ENCODE measurements at places on chromosomes 16 and 17.

GRCh38 chr16:69490707-69491324, 66.4 kb downstream of the CYB5B start:
- DNase-seq = no peak

DNA sequence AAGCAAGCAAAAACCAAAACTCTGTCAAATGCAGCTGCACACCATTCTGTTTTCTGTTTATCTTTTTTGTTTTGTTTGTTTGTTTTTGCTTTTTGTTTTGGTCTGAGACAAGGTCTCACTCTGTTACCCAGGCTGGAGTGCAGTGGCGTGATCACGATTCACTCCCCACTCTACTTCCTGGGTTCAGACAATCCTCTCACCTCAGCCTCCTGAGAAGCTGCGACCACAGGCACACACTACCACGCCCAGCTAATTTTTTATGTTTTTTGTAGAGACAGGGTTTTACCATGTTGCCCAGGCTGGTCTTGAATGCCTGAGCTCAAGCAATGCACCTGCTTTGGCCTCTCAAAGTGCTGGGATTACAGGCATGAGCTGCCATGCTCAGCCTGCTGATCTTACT, 19.3 kb upstream of the SLFN13 start:
- DNase-seq = no peak

GRCh38 chr17:16298140-16298662, 55.1 kb downstream of the CENPV start:
- DNase-seq = peak; percentile 15

DNA sequence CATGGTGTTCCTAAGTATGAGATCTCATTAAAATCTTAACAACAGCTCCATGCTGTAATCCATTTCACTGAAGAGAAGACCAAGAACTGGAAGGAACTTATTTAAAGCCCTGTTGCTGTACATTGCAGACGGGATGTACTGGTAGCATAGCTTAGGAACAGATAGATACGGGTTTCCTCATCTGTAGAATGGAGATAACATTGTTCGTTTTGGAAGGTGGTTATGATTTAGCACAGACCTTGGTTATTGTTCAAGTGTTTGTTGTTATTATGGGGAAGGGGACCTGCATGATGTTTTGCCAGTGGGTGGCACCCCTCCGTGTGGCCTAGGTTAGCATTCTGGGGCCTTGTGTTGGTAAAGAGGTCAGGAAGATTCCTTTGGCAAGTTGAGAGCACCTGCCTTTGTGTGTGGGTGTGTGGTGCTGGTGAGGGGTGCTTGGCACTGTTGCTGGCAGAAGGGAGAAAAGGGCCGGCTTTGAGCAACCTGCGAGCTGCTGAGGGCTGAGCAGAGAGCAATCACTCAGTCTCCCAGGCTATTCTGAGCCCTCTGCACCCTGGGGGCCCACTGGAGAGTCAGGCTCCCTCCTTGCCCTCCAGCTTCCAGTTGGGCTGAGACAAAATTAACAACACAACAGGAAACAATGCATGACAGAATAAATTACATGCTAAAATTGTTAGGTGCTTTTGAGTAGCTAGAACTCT, 2.3 kb downstream of the TAOK2 start:
- DNase-seq = no peak

- no peak for DNase-seq
These were observed 39.2 kb upstream of the CBX4 start for GRCh38 chr17:79878329-79878947.

DNA sequence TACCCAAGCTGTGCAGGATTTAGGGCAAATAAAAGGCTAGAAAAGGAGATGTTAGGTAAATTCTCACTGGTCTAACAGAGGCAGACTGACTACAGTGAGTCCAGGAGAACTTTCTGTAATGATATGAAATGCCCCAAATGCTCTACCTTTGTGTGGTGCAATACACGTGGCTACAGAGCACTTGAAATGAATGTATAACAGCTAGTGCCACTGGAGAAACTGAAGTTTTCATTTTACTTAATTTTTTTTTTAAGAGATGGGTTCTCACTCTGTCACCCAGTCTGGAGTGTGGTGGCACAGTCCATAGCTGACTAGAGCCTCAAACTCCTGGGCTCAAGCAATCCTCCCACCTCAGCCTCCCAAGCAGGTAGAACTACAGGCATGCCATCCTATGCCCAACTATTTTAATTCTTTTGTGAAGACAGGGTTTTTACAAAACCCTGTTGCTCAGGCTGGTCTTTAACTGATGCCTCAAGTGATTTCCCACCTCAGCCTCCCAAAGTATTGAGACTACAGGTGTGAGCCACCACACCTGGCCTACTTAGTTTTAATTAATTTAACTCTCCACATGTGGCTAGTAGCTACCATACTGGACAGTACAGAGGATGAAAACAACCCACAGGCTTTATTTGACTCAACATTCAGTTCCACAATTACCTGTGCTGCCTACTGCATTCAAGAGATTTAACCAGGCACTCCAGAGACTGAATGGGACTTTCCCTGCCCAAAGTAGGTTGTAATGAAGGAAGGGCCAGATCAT, 84.8 kb upstream of the PLEKHM1 start:
- no peak for DNase-seq

DNA sequence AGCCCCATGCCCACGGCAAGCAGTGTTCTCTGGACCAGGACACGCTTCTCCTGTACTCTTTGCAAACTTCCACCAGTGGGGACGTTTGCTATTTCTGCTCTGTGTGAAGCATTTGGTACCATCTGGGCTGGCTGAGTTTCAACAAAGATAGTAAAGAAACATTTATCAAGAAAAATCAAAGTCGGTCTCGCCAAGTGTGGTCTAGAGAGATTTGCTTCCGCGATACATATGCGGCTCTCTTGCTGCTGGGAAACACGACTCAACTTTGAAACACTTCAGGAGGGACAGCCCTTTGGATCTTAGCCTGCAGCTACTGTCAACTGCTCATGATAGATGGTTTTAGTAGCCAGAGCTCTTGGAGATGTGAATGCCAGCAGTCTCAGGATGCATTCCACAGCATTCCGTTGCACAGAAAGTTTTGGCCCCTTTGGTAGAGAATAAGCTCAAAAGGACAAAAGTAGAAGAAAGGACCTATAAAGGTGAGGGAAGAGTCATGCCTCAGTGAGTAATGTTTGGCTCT, 168.2 kb upstream of the CACNG3 start:
- DNase-seq = no peak

DNA sequence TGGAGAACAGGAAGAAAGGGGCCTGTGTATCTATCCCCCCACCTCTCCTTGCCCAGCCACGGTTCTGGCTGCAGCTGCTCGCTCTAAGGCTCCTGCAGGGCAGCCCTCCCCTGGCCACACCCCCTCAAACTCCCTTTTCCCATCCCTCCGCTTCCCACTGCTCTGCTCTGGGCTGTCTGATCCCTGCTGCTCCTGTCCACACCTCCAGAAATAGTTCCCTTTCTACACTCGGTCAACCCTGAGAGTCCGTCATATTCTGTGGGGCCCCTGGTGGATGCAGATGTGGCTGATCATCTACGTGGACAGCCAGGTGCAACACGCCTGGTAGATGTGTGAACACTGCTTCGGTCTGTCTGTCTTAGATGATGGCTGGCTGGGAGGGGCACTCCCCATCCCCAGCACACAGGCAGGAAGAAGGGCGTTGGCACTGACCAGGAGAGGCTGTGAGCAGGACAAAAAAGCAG, 19.3 kb upstream of the KRT19 start:
- no peak for DNase-seq

- no peak for DNase-seq
These were observed 19.1 kb downstream of the GSPT1 start for GRCh38 chr16:11896486-11897176.

GRCh38 chr16:19901164-19901563, 16.5 kb upstream of the GPRC5B start:
- no peak for DNase-seq

- peak; percentile 55 for DNase-seq
These were observed 3.5 kb downstream of the ZBTB4 start for GRCh38 chr17:7475764-7476422.

GRCh38 chr16:67702130-67702529, 17.0 kb downstream of the GFOD2 start:
- no peak for DNase-seq

DNA sequence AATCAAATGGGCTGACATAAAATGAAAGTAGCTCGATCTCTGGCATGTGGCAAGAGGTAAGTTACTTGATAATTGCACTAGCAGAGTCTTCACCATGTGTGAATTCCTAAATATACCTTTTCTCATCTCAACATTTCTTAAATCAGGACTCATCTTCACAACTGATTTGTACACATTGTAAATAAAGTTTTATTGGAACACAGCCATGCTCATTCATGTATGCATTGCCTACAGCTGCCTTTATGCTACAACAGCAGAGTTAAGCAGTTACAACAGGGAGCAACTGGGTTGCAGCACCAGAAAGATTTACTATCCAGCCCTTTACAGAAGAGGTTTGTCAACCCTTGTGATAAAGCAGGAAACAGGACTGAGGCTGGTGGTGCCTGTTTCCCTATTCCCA, 48.1 kb downstream of the ARHGAP17 start:
- no peak for DNase-seq

DNA sequence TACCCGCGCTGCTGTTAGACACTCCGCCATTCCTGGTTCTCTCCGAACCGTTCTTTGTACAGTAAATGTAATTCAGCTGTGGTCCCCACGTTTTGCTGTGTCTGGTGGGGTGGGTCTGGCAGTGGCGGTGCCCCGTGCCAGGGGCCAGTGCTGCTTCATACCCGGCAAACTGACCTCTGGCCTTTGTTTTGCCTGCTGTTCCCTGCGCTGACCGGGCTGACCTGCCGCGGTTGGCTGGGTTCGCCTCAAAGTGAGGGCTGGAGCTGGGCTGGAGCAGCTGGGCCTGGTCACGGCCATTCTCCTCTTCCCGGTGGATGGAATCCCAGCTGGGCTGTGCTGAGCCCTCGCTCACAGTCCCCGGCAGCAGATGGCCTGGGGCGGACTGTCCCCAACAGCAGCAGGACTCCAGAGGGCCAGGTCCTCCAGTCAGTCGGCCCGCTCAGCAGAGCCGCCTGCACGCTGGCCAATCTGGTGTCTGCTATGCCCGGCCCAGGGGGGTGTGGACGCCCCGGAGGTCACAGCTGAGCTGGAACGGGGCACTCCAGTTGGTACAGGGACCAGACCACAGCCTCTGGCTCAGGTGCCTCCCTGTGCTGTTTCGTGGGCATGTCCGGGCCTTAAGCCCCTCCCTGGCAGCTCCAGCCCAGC, 1.5 kb upstream of the WFIKKN1 start:
- DNase-seq = peak; percentile 13

GRCh38 chr16:69796285-69797118, 34.4 kb downstream of the WWP2 start:
- DNase-seq = no peak

DNA sequence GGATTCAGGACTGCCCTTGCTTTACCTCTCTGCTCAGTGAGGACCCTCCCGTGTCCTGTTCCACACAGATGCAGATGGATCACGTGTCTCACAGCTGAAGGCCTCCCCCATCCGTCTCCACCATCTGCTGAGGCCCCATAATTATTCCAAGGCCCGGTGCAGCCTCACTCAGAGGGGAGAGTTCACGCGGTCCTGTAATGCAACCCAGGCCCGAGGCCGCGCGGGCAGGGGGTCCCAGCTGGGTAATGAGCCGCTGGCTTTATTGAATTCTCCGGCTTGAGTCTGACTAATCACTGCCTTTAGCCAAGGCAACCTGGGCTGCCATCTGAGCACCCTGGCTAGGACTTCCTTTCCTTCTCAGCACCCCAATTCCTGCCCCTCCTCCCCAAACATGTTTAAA, 4.4 kb upstream of the WFIKKN2 start:
- no peak for DNase-seq

DNA sequence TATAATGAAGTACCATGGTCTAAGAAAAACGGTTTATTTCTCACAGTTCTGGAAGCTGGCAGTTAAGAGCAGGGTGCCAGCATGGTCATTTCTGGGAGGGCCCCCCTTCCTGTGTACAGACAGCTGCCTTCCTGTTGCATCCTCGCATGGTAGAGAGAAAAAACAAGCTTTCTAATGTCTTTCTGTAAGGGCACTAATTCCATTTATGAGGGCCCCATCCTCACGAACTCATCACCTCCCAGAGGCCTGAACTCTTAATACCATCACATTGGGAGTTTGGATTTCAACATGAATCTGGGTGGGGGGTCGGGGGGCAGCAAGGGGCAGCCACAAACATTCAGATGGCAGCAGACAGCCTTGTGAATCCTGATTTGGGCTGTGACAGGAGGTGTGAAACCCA, 149.7 kb downstream of the CCDC182 start:
- no peak for DNase-seq

GRCh38 chr16:457732-458400, 32.4 kb downstream of the RAB11FIP3 start:
- peak; percentile 31 for DNase-seq

- DNase-seq = no peak
These were observed 1.1 kb upstream of the ZNF200 start for GRCh38 chr16:3235856-3236669.

DNA sequence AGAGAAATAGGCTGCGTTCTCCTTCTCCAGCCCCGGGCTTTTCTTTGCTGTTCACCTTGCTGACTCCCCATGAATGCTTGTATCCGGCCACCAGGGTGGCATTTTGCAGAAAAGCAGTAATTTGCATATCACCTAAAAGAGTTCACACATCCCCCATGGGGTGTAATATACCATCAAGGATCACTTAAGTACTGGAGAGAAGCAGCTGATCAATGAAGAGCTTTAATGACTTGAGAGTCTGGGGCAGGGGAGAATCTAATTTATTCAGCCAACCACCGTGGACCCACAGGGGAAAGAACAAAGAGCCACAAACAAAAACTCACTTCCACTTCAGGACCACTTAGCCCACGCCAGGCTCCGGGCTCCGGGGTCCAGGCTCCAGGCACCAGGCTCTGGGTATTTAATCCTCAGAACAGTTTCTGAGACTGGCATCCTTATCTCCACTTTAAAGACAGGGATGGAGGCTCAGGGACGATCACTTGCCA, 33.9 kb upstream of the SEC14L1 start:
- DNase-seq = no peak

DNA sequence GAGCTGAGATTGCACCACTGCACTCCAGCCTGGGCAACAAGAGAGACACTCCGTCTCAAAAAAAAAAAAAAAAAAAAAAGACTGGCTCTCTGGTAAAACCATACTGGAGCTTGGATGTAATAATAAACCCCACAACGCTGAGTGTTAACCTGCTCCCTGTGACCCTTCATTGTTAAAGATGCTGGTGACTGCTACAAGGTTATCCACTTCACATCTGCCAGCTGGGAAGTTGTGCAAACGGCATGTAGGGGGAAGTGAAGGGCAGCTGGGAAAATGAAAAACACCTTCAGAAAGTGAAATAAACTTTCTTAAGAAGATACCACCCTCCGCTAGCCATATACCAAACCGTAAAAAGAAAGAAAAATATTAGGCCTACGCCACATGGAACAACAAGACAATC, 131.0 kb upstream of the NUDT7 start:
- no peak for DNase-seq
